ENCODE measurements at places on chromosomes 5 and 9.

GRCh38 chr5:72884892-72885291 is 68.4 kb downstream of the TNPO1 start:
- no peak for DNase-seq

- DNase-seq = no peak
These were observed 41.5 kb downstream of the PLPP7 start for GRCh38 chr9:131330814-131331600.

DNA sequence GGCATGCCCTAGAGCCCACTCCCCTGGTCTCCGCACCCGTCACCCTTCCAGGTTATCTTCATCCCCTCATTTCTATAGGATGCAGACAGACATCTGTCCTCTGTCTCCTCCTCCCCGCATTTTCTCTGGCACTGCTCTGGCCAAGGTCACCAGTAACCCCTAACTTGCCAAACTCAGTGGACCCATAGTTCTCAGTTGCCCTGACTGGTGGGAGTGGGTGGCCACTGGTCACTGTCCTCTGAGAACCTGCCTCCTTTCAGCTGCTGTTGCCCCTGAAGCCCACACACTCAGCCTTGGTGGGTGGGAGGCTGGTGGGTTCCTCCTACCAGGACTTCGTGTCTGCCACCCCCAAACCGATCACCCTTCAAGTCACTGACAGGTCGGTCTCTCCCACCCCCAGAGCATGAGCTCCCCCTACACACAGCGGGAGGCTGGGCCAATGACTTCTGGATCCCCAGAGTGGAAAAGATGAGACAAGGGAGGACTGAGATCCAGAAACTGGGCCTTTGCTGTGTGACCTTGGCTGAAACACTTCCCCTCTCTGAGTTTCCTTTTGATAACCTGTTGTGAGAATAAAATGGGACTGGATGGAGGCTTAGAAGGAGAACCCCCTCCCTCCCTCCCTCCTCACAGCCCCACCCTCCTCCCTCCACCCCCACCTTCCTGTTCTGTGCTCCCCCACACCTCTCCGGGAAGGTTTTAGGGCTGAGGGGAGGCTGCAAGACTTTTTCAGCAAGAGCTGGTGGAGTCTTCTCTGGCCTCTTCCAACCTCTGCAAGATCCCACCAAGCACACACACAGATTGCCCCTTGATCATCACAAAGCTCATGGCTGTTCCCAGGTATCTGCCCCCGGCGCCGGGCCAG is 2.4 kb upstream of the DBN1 start:
- no peak for DNase-seq

DNA sequence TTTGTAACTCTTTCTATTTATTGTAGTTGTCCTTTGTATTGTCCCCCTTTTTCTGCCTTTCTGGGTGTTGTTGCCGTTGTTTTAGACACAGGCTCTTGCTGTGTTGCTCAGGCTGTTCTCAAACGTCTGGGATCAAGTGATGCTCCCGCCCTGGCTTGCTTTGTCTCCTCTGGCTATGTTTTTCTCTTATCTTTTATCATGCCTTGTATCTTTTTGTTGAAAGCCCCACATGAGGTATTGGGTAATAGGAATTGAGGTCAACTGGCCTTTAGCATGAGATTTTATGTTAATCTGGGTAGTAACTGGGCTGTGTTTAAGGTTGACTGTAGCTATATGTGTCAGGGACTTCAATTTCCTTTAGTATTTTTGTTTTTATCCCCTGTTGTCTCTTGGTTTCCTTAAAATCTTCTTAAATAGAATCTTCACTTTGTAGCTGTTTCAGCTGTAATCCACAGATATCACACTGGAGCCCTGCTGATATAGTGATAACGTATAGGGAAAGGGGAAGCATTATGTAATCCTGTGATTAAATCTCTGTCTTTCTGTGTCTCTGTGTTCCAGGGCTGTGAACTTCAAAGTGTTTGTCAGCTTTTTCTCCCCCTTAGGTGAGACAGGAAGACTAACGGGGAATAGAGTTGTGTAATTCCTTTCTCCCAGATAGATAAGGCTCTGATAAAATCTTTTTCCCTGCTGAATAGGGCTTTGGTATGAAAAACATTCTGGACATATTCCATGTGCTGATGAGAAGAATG is 25.9 kb upstream of the CACNA1B start:
- no peak for DNase-seq

DNA sequence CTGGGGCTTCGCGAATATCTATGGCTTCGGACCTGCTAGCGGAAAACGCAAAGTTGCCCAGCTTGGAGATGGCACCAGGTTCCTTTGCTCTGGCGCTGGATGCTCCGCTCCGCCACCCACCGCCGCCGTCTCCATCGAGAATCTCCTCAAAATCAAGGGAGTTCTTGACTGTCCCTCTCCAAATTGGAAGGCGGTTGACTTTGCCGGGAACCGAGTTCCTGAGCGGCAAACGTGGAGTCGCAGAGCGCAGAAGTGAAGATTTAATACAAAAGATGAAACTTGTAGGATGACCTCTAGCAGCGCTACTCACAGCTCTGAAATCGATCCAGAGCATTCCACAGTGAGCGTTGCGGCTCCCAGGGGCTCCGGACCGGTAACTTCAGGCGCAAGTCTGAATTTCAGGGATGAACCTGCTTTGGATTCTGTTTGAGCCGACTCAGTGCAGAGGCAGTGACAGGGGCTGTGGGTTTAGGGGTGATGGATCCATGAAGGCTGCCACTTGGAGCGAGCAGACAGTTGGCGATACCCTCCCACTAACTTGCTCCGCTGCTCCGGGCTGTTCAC is 1641.5 kb upstream of the C9orf72 start:
- DNase-seq = peak; percentile 51

DNA sequence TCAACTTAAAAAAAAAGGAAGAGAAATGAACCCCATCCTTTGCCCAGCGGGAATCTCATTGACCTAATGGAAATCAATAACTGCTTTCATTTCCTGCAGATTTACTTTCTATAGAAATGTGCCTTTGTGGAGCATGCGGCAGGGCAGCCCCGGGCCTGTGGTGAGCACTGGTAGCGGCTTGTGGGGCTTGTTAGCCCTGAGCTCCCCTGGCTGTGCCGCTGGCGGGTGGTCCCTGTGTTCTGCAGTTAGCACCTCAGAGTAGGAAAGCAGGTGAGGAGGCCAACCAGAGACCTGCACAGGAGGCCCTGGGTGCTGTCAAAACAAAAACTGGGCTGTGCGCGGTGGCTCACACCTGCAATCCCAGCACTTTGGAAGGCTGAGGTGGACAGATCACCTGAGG is 76.8 kb upstream of the CDK20 start:
- DNase-seq = no peak

DNA sequence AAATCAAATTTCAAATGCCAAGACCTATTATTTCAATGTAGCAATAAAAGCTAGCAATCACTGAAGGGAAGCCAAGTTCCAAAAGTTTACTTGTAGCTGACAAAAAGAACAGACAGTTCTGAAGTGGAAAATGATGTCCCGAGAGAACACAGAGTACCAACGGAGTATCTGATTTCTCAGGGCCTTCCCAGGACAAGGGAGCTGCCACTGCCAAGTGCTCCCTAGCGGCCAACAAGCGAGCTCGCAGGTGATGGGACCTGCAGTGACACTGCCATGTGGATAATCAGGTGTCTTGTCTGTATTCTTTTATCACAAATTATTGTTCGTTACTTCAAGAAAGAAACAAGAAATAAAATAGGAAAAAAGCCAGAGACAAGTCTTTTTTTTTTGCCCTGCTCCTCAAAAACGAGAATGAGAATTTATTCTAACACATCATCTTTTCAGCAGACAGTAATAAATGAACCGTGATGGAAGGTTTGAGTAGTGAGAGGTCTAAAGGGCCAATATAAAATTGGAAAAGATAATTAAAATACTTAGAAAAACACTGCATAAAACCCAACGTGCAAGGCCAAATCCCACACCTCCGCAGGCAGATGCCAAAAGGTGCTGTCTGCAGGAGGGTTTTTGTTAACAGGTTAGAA is 159.4 kb downstream of the MYO10 start:
- DNase-seq = peak; percentile 77

DNA sequence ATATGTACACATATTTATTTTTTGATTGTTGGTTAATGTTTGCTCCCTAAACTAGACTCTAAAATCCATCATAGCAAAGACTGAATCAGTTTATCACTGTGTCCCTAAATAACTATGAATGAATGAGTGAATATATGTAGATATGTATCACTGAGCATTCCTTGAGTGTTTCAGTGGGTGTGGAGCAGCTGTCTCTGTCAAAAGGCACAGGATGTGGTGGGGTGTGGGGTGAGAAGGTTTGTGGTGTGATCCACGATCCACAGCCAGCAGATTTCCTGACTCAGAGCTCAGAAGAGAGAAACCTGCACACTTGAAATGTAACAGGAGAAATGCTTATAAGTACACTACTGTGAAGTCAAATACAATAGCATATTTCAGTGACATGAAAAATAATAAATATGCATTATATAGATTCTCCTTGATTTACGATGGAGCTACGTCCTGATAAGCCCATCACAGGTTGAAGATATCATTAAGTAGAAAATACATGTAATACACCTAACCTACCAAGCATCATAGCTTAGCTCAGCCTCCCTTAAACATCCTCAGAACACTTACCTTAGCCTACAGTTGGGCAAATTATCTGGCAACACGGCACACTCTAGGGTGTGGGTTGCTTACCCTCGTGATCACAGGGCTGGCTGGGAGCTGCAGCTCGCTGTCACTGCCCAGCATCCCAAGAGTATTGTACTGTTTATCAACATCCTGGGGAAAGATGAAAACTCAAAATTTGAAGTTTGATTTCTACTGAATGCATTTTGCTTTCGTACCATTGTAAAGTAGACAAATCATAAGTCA is 287.0 kb downstream of the GAS1 start:
- no peak for DNase-seq

- no peak for DNase-seq
These were observed 42.7 kb downstream of the UBE2QL1 start for GRCh38 chr5:6491196-6491918.

- DNase-seq = no peak
These were observed 24.9 kb downstream of the TENT2 start for GRCh38 chr5:79636981-79637733.

DNA sequence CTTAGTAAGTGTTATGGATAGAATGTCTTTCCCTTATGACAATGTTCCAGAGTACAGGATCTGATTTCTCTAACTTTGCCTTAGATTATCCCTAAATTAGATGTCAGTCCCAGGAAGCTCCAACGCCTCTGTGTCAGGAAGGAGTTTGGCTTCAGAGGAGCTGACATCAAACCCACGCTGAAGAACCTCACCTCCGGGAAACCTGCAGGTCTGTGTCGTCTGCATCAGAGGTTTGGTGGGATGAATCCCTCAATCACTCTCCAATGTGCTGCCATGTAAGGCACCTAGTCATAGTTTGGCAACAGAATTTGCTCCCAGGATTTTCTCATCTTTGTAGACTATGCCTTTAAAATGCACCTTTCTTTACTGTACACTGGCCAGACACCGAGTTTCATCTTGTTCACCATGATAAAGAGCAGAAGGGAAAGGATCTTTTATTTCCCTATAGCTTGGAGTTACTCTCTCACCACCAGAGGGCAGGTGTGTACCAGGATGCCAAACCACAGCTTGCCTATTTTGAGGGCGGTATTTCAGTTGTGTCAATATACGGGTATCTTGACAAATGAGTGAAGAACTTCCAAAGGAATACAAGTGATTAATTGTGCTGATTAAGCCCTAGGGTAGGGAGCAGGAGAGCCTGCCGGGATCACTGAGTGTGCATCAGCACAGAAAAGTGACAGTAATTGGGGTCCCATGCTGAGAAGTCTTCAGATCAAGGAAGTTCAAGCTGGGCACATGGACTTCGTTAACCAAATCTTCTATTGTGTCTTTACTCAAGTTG is 23.4 kb downstream of the MINAR2 start:
- peak; percentile 38 for DNase-seq

DNA sequence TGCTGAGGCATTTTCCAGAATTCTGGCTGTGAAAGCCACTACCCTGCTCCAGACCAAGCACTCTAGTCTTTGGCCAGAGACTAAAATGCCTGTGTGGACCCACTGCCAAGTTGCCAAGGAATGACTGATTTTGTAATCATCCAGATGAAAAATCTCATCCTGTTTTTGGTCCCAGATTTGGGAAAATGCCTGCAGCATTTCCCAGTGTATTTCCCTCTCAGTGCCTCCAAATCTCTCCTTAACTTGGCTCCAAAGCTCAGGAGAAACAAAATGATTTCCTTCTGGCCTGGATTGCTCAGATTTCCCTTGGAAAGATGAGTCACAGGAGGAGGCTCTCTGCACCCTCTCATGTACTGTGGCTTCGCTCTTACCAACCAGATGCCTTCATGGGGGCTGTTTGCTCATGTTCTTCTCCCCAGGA is 335.2 kb upstream of the TARS1 start:
- DNase-seq = no peak

GRCh38 chr5:1856596-1857255 is 26.0 kb downstream of the IRX4 start:
- DNase-seq = no peak

- DNase-seq = no peak
These were observed 84.7 kb upstream of the MAST4 start for GRCh38 chr5:66511491-66511890.

DNA sequence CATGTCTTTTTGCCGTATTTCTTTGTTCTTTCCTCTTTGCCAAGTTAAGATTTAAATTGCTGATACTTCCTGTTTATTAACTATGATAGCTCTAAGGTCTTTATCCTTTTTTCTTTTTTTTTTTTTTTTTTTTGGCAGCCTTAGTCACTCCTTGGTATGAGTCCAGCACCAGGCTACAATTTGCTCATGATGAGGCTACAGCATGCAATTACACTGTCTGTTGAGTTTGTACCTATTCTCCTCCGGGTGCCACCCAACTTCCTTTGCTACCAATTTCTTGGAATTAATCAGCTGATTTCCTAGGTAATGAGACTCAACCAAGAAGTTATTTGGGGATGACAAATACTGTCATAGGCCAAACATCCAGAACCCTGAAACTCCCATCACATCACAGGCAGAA is 25.5 kb downstream of the ACTL7B start:
- DNase-seq = no peak

DNA sequence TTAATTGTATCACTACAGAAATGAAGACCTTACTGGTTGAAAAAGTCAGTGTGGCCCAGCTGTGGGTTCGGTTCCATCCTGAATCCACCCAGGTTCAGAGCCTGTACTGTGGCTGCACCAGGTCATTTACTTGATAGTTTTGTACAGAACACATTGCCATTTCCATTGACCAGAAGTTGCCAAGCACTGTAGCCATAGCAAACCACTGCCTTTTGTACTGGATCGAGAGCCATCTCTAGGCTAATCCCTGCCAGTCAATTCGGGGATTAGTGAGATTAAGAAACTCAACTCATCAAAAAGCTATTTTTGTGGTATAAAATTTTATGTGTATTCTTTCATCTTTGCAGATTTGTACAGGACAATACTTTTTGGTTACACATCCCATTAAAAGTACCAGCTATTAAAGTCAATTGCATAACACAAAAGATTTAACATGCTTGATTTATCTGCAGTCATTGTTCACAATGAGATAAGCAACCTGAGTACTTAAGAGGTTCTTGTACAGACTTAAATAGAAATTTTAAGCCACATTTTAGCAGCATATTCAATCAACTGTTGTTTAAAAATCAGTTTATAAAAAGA is 108.5 kb upstream of the OTULINL start:
- DNase-seq = peak; percentile 68

GRCh38 chr5:6730407-6730806 is 17.2 kb downstream of the TENT4A start:
- DNase-seq = no peak

Measured in NCI-H748 treated with DMSO at 0.1 percent for 48 hours (cell line).